RCC 7860 (cell line): ENCODE measurements at places on chromosomes 1 and 21.

DNA sequence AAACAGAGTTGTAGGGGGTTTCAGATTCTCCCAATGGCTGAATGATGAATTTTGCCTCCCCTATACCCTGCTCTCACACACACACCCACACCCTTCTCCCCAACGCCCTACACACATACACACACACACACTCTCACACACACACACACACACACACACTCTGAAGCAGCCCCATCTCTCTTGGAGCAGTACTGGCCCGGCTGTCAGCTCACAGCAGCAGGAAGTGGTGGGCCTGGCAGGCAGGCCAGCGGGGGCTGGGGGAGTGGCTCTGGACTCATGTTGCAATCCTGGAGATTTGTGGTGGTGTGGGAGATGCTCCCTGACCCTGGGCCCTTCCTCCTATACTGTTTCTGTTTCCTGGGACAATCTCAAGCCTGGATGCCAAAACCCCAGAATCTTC lies 2.2 kb downstream of the IKBKE start:
- peak; percentile 77 for DNase-seq

DNA sequence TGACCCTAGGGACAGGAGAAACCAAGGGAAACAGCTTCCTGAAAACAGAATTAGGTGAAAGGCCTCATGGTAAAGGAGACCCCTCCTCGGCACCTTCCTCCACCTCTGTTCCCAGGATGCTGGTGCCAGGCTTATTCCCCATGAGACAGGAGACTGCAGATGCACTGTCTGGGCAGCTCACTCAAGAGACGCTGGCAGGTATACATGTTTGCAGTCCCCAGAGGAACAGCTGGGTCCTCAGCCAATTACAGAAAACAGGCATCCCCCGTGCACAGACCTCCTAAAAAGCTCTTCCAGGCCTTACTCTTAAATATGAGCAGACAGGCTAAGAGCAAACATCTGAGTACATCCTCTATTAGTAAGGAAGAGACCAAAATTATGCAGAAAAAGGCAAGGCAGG lies 6.5 kb downstream of the CCSAP start:
- DNase-seq: no peak

GRCh38 chr1:157978586-157979403 lies 14.7 kb upstream of the KIRREL1 start:
- no peak for DNase-seq

GRCh38 chr1:221331273-221332183 lies 410.4 kb downstream of the DUSP10 start:
- DNase-seq: no peak

DNA sequence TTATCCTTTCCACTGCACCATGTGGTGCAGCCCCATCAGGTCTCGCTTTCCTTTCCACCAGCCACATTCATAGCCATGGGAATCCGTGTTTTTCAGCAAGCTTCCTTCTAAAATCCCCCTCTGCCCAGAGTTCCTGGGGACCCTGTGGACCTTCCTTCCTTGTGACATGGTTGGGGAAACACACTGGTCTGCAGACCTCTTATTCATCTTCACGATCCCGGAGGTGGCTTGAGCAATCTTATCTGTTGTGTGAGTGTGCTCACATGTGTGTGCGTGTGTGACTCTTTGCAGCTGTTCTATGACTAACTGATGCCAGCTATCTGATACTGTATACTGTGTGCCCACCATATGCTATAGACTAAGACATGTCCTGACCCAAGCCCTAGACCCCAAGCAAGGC lies 15.6 kb upstream of the IL10 start:
- DNase-seq: no peak

DNA sequence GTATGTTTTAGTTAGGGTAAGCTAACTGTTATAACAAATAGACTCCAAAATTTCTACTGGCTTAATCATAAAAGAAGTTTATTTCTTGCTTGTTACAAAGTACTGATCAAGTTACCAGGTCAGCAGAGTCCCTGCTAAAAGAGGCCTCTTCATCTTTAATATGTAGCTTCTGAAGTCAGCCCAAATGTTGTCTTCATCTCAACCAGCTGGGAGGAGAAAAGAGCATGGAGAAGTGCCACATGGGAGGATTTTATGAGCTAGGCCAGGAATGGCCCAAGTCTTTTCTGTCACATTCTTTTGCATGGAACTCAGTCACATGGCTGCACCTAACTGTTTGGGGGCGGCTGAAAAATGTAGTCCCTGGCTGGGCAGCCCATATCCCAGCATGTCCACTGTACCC lies 63.2 kb upstream of the APOBEC4 start:
- no peak for DNase-seq

DNA sequence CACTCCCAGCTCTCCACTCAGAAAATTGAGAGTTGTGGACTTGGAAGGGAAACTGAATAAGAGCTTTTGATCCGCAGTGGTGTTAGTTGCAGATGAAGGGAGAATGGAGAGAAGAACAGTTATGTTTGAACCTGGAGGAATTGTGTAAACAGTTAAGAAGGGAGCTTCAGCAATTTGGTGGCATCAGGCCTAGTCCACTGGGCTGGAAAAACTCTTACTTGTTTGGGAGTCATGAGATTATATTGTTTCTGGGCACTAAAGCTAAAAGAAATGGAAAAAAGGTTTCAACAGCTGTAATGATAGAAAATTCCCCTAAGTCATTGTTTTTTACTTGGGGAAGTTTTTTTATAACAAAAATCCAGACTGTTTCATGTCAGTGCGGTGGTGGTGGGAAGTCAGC lies 256.1 kb upstream of the C1orf87 start:
- DNase-seq: no peak

GRCh38 chr1:50295566-50295965 lies 127.7 kb downstream of the DMRTA2 start:
- DNase-seq: no peak

DNA sequence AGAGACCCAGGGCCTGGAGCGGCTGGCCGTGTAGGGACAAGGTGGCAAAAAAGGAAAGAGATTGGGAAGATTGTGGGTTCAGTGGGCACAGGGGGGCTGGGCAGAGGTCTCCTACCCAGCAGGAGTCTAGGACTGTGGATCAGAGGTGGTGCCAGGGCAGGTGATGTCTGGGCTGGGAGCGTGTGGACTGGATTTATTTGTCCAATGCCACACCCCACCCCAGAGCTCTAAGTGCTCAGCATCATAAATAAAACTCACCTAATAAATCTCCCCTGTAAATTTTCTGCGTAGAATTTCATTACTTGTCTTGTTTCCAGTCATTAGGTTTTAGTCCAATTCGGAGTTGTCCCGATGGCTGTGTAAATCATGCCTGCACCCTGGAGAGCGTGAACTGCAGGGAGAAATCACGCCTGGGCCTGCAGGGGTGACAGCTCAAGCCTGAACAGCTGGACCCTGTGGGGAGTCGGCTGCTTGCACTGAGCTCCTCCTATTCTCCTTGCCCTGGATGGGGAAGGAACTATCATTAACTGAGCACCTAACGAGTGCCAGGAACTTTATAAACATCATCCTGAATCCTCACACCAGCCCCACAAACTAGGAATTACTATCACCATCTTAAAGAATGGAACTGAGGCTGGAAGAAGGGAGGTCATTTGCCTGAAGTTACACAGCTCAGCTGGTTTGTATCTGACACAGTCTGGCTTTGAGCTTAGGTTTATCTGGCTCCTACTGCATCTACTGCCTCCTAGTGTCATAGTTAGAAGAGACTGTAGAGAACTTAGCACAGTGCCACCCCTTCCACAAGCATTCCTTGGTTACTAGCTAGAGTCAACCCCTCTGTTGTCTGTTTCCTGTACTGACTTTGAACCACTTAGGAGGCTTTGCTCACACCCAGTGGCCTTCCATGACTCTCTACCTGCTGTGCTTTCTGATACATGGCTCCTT lies 25.0 kb upstream of the POU3F1 start:
- peak; percentile 47 for DNase-seq

DNA sequence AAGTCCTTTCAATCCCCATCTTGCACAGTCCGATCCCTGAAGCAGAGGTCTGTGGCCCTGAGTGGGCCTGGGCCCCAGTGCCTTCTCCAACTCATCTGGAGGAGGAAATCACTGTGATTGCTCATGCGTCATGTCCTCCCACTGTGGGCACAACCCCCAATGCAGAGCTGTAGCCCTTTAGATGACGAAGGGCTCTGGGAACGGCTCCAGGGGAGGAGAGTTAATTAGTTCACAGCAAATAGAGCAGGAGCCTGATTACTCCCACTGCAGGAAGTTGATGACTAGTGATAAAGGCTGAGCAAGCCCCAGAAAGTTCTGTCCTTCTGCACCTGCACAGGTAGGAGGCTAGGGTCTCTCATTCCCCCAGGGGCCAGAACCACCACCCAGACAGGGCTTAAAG lies 111.5 kb downstream of the CCDC185 start:
- DNase-seq: peak; percentile 95

- no peak for DNase-seq
Observed at GRCh38 chr1:92882819-92883218, 51.0 kb downstream of the RPL5 start.

GRCh38 chr1:54307305-54307704 lies 98.9 kb downstream of the SSBP3 start:
- no peak for DNase-seq
